ENCODE measurements at places on chromosomes 4 and X.

DNA sequence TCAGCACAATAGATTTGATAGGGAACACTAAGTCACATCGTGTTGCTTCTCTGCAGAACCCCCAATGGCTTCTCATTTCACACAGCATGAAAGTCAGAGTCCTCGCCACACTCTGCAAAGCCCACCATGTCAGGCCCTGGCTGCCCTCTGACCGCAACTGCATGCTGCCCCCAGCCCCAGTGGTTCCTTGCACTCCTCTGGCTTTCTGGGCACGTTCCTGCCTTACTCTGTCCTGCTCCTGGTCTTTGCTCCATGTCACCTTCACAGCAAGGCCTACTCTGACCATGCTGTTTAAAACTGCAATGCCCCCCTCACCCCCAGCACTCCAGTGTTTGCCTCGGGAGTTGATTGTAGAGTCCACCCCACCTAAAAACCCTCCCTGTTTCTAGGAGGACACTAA, 78.1 kb downstream of the EVC start:
- DNase-seq = no peak

GRCh38 chrX:38313190-38313589, 14.1 kb downstream of the RPGR start:
- DNase-seq = no peak

DNA sequence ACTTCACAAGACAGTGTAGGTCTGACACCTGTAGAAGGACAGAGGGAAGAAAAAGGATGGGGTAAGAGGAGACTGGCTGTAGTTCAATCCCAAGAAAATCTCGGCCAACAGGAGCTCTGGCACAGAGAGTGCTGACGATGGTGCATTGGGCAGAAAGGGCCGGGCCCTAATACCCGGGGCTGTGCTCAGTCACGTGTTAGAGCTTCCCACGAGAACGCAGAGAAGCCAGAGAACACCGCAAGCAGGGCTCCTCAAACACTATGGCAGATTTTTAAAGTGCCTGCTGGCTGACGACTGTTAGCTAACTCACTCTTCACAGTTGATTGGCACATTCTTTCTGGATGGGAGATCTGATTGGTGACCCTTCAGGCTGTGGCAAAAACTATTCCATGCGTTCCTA, 35.5 kb downstream of the EREG start:
- no peak for DNase-seq

- DNase-seq = no peak
Observed at GRCh38 chr4:6987588-6987961, 55.6 kb upstream of the TADA2B start.

GRCh38 chr4:8739820-8740665, 131.6 kb downstream of the HMX1 start:
- no peak for DNase-seq

- no peak for DNase-seq
Observed at GRCh38 chrX:71895607-71896006, 15.0 kb upstream of the NHSL2 start.

DNA sequence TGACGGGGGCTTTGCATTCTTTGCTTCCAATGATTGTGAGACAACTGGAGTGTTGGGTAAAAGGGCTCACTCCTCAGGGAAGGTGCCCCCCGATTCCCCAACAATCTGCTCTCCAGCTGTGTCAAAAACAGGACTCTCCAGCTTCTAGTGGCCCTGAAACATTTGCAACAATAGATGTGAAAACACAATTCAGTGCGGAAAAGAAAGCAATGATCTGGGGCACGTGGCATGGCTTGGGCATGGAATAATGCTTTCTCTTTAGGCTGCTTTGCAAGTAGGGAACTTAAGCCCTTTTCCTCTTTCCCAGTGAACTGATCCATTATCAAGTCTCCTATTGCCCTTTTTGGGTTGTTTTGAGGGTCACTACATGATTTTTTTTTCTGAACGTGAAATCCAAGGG, 239.9 kb downstream of the C4orf33 start:
- no peak for DNase-seq

DNA sequence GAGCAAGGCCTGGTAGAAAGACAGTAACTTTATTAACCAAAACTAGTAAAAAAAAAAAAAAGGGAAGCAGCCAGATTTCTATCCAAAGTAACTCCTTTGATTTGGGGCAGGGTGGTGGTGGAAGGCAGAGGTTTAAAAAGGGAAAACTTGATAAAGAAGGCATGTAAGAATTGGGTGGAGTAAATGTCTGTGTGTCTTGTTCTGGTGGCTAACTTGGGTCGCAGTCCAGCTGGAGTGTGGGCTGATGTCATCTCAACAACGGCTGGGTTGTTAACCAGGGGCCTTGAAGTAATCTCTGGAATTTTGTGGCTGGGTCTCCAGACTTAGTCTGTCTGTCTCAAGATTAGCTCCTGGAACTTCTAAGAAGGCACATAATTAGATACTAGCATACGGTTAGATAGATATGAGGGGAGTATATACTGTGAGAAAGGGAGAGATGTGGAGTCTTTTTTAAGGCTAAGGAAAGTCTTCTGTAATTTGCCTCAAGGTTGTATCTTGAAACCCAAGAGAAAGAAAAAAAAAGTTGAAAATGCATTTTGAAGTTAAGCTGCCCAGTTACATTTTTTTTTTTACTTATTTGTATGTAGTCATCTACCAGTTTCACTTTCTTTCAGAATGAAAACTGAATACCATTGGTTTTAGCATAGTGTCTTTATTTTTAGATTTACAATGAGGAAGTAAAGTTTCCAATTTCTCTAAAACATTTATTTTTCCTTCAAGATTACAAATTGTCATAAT, 48.3 kb downstream of the MTHFD2L start:
- no peak for DNase-seq

GRCh38 chr4:158812543-158812942, 43.7 kb downstream of the FNIP2 start:
- DNase-seq = no peak

- no peak for DNase-seq
Observed at GRCh38 chr4:80180743-80181142, 16.6 kb upstream of the PRDM8 start.

GRCh38 chrX:861340-861890, 230.8 kb downstream of the SHOX start:
- no peak for DNase-seq

DNA sequence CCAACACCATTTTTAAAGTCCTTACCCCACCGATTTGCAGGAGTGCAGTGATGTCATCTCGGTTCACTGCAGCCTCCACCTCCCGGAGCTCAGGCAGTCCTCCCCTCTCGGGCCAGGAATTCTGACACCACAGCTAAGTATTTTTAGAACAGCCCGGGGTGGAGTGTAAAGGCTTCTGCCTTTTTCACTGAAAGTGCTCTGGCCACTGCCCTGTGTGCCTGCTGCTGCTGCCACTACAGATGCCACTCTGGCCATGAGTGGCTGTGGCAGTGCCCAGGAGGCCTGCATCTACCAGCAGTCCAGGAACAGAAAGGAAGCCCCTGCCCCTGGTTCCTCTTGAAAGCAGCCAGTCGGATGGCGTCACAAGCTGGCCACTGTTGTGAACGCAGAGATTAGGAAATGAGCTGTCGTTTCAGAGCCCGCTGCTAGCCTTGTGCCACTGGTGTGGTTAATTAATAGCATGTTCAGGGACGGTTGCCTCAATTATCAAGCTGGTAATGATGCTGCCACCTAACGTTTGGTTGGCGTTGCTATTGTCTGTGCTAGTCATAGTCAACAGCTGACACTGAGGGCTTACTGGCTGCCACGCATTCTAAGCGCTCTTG, 23.6 kb upstream of the TBC1D14 start:
- no peak for DNase-seq

DNA sequence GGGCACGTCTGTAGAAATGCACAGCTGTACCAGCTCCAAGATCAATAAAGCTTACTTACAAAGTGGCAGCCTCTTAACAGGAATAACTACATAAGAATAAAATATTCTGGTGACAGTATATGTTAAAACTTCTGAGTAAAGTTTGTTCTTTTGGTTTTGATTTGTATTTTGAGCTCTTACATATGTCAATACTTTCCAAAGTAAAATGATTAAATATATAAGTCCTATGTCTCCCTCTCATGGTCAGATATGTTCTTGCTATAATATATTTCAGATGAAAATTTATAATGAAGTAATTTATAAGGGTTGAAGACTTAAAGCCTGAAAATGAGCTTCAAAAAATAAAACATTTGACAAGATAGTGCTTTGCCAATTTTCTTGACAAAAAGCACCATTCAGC, 254.4 kb downstream of the NPFFR2 start:
- no peak for DNase-seq

DNA sequence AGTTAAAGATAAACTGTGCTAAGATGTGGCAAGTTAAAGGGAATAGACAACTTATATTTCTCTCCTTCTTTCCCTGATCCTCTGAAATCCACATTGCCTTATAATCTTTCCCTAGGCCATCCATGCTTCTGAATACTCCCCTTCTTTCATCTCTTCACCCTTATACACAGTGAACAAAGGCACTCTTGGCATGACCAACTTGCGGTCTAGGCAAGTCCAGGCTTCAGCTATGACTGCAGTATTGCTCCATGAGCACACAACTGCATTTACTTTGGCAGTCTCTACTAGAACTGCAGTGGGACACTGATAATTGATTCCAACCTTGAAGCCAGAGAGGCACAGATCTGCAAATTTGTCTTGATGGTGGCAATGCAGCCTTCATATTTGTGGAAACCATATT, 24.2 kb upstream of the UBA6 start:
- DNase-seq = no peak

GRCh38 chr4:75308049-75308448, 206.2 kb downstream of the RCHY1 start:
- no peak for DNase-seq

DNA sequence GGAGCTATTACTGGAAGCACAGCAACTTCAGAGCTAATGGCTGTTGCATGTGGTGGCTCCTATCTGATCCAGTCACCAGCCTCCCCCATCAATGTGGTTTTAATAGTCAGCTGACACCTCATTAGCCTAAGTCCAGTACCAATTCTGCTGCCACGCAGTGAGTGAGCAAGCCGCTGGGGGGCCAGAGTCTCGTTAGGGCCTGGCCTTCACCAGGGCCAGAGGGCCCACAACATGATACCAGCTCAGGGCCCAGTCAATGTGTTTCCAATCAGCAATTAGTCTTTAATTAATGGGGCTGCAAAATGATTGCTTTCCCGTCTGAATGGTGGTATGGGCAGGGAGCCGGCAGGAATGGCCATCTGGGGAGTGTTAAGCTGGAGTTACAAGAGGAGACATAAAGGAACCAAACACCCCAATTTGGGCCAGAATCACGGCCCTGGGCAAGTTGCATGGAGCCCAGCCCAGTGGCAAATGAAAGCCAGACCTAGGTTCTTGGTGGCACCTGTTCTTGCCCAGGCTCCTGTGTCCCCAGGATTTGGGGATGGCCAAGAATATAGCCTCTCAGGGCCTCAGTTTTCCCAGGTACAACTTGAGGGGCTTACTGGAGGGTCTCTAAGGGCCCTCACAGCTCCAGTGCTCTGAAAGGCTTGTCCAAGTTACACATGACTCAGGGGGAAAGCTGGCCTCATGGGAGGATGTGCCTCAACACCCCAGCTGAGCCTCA, 119.2 kb downstream of the EFNB1 start:
- no peak for DNase-seq

GRCh38 chrX:38657562-38657961, 96.2 kb downstream of the TSPAN7 start:
- DNase-seq = no peak

GRCh38 chrX:10471418-10471817, 149.0 kb downstream of the MID1 start:
- no peak for DNase-seq

GRCh38 chr4:186699881-186700397, 23.7 kb downstream of the FAT1 start:
- no peak for DNase-seq

All from activated naive CD8-positive, alpha-beta T cell treated with anti-CD3 and anti-CD28 coated beads for 36 hours (primary cell).